ENCODE measurements at places on chromosomes 7 and 10.

DNA sequence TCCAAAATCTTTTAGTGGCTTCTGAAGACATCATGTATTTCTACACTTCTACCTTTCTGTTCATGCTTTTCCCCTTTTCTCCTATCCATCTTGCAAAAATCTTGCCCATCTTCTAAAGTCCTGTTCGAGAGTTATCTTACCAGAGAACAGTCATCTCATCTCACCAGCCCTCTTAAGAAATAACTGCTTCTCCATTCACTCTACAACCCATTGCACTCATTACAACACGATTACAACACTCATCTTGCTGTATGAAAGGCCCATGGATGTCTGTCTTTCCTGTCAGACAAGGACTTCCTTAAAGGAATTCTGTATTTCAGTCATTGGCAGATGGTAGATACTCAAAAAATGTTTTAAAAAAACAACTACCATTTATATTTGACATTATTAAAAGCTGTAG lies 30.8 kb downstream of the ZNF438 start:
- DNase-seq = no peak

GRCh38 chr7:46928719-46929118 lies 653.2 kb downstream of the TNS3 start:
- no peak for DNase-seq

DNA sequence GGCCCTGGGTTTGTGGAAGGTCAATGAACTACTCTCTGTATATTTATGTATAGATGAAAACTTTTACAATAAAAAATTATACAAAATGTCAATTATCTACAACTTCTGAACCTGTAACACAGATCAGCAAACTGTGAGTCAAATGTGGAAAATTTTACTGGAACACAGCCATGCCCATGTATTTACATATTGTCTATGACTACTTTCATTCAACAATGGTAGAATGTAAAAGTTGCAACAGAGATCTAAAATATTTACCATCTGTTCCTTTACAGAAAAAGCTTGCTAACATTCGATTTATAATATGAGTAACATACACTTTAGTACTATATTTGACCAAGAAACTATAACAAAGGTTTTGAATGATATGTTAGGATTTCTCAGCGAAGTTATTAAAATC lies 481.6 kb downstream of the PARD3 start:
- no peak for DNase-seq

DNA sequence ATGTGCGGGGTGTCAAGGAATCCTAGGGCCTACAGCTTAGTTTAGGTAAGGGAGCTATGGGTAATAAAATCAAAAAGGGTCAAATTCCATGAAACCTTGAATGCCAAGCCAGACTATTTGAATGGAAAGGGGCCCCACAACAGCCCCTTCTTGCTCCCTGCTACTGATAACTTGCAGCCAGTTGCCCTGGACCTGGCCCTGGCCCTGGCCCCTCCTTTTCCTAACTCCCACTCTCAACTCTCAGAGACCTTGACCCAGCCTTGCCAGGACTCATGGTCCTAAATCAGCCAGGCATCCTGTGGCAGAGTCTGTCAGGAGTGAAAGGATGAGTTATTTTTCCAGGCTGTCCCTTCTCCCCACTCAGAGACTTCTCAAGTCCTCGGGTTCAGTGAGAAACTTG lies 5.9 kb downstream of the KCNIP2 start:
- no peak for DNase-seq

- DNase-seq = no peak
These were observed 31.9 kb downstream of the LCOR start for GRCh38 chr10:96863922-96864543.

- DNase-seq = no peak
These were observed 45.5 kb downstream of the DPYSL4 start for GRCh38 chr10:132232023-132232951.

DNA sequence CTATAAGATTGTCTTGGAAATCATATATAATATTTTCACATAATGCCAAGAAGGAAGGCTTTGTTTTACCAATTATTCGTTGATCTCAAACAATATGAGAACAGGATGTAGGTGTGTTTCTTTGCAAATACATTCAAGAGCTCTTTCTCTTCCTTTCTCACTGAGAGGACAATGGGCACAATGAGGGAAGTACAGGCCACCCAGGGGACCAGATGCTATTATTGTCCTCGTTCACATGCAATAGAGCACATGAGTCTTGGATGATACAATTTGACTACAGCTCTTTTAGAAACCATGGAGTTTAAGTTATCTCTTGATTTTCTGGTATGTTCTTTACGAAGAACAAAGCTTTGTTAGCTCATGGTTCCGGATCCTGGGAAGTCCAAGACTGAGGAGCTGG lies 323.7 kb upstream of the KLF6 start:
- no peak for DNase-seq

- no peak for DNase-seq
These were observed 65.2 kb downstream of the HYCC1 start for GRCh38 chr7:22948770-22949169.

DNA sequence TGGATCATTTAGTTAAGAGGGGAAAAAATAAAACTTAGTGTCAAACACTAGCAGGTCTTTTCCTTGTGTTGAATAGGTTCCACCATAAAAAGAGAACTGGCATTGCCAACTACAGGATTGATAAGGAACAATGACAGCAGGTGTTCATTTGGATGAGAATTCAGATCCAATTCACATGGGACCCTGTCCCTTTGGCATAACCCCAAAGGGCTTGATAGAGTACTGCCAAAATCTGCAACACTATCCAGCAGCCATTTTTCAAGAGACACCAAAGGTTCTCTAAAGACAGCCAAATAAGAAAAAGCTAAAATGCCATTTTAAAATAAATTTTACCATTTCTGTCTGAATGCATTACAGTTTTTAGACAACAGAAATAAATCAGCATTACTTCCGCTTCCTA lies 422.3 kb downstream of the DGKB start:
- no peak for DNase-seq

DNA sequence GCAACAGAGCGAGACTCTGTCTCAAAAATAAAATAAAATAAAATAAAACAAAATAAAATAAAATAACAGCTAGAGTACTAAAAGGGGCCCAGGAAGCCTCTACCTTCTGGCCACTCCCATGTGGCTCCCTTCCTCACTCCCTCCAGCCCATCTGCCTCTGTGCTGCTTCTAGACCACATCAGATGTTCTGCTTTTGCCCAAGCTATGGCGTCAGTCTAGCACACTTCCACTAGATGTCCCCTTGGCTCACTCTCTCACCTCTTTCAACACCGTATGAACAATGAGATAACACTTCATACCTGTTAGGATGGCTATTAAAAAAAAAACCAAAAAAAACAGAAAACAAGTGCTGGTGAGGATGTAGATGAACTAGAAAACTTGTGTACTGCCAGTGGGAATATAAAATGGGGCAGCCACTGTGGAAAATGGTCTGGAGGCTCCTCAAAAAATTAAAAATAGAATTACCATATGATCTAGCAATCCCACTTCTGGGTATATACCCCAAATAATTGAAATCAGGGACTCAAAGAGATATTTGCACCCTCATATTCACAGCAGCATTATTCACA lies 132.3 kb downstream of the ARHGAP22 start:
- DNase-seq = no peak

GRCh38 chr10:77380191-77380590 lies 257.4 kb downstream of the KCNMA1 start:
- no peak for DNase-seq

DNA sequence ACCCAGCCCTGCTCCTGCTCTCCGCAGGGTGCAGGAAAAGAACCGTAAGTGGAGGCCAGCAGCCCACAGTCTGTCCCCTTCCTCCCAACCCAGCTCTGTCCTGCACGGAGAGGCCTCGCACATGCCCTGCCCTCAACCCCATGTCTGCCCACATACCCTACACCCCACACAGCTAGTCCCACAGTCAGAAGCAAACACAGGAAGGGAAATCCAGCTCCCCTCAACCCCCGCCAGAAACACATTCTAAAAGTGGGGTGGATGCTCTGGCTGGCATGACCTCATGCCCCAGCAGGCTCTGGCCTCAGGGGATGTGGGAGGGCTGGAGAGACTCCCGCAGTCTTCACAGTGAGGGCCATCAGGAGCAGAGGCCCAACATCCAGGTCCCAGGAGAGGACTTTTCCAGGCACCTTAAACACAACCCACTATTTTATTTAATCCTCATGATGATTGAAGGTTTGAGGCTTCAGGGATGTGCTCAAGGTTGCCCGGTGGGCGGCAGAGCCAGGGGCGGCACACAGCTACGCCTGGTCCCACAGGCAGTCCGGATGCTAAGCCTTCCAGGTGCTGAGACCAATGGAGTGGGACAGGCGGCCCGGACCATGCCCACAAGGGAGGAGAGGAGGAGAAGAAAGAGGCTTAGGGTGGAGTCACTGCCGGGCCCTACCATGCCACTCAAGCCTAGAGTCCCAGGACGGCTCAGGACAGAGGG lies 29.9 kb downstream of the CALML5 start:
- DNase-seq = no peak

GRCh38 chr10:110357252-110357780 lies 52.6 kb upstream of the SMNDC1 start:
- DNase-seq = no peak

All from NCI-H1930 (cell line).